ENCODE measurements at places on chromosomes 2 and 18. TPM values are rescaled to one million over a fixed set of nuclear protein-coding genes. Genes with fewer than 3 reads are reported as not detected.

Gene PMAIP1
- total RNA-seq: 83.6 TPM

GRCh38 chr2:201126308-201127151 lies 10.6 kb downstream of the CFLAR start:
- H3K27ac ChIP-seq: peak overlapping the region; percentile 70
- peaks cover 98% of the 10 kb centered on the region for H3K4me1 ChIP-seq
- H3K4me3 ChIP-seq: peak overlapping the region; percentile 52
- H3K36me3 ChIP-seq: peaks cover 4% of the 10 kb centered on the region

Gene SERPINB13
- total RNA-seq: not detected

DNA sequence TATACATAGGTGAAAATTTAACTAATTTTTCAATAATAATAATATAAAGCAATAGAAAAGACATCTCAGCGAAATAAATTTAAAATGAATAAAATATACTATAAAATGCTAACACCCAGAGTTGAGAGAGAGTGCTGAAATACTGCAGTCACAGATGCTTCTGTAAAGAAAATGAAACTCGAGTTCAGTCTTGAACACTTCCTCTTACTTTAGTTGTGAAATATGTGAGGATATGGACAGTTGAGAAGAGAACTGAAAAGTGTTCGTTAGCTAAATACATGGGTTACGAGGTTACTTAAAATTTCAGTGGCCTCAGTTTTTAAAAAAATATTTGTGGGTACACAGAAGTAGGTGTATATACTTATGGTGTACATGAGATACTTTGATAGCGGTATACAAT lies 106.8 kb downstream of the DNAH7 start:
- H3K4me1 ChIP-seq: no peaks in the 10 kb centered on the region
- H3K27ac ChIP-seq: no peak overlapping the region
- H3K36me3 ChIP-seq: no peaks in the 10 kb centered on the region
- DNase-seq: no peak
- no peak overlapping the region for H3K4me3 ChIP-seq
- no peaks in the 10 kb centered on the region for H3K27me3 ChIP-seq

DNA sequence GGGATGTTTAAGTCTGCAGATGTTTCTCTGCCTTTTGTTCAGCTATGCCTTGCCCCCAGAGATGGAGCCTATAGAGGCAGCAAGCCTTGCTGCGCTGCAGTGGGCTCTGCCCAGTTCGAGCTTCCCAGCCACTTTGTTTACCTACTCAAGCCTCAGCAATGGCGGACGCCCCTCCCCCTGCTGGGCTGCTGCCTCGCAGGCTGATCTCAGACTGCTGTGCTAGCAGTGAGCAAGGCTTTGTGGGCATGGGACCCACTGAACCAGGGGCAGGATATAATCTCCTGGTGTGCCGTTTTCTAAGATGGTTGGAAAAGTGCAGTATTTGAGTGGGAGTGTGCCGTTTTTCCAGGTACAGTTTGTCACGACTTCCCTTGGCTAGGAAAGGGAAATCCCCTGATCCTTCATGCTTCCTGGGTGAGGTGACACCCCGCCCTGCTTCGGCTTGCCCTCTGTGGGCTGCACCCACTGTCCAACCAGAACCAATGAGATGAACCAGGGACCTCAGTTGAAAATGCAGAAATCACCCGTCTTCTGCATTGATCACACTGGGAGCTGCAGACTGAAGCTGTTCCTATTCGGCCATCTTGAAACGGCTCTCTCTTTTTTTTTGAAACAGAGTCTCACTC lies 27.6 kb upstream of the ADAM23 start:
- no peak for DNase-seq
- H3K27me3 ChIP-seq: no peaks in the 10 kb centered on the region
- H3K36me3 ChIP-seq: no peaks in the 10 kb centered on the region

- no peak overlapping the region for H3K4me3 ChIP-seq
- no peak for DNase-seq
- no peaks in the 10 kb centered on the region for H3K36me3 ChIP-seq
- no peak overlapping the region for H3K27ac ChIP-seq
- H3K4me1 ChIP-seq: no peaks in the 10 kb centered on the region
- H3K27me3 ChIP-seq: no peaks in the 10 kb centered on the region
Observed at GRCh38 chr2:102016399-102016955, 24.7 kb downstream of the IL1R2 start.

Gene EML6
- 1.3 TPM for total RNA-seq

DNA sequence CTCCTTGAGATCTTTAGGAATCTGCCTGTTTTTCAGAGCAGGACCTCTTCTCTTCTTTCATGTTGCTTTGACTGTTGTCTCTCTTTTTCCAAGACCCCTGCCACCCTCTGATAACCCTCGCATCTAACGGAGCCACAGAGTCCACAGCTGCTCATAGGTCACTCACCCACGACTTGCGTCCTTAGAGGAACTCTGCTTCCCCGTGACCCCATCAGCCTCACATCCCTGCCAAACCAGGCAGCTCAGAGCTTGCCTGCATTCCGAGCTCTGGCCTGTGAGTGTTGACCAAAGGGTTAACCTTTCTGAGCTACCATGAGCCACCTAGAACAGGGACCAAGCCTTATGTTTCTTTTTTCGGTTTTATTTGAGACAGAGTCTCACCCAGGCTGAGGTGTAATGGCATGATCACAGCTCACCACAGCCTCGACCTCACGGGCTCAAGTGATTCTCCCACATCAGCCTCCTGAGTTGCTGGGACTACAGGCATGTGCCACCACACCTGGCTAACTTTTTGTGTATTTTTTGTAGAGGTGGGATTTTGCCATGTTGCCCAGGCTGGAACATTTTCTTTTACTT lies 36.4 kb downstream of the CABLES1 start:
- no peaks in the 10 kb centered on the region for H3K36me3 ChIP-seq
- H3K27ac ChIP-seq: no peak overlapping the region
- H3K4me1 ChIP-seq: no peaks in the 10 kb centered on the region
- no peaks in the 10 kb centered on the region for H3K27me3 ChIP-seq
- DNase-seq: no peak

GRCh38 chr2:198297350-198297749 lies 493.0 kb downstream of the PLCL1 start:
- H3K4me1 ChIP-seq: no peaks in the 10 kb centered on the region
- no peaks in the 10 kb centered on the region for H3K27me3 ChIP-seq
- H3K4me3 ChIP-seq: no peak overlapping the region
- H3K27ac ChIP-seq: no peak overlapping the region
- no peak for DNase-seq

- DNase-seq: no peak
- no peaks in the 10 kb centered on the region for H3K4me1 ChIP-seq
- no peaks in the 10 kb centered on the region for H3K27me3 ChIP-seq
- no peak overlapping the region for H3K27ac ChIP-seq
- H3K4me3 ChIP-seq: no peak overlapping the region
Observed at GRCh38 chr18:13587001-13587400, 139.4 kb downstream of the FAM210A start.

DNA sequence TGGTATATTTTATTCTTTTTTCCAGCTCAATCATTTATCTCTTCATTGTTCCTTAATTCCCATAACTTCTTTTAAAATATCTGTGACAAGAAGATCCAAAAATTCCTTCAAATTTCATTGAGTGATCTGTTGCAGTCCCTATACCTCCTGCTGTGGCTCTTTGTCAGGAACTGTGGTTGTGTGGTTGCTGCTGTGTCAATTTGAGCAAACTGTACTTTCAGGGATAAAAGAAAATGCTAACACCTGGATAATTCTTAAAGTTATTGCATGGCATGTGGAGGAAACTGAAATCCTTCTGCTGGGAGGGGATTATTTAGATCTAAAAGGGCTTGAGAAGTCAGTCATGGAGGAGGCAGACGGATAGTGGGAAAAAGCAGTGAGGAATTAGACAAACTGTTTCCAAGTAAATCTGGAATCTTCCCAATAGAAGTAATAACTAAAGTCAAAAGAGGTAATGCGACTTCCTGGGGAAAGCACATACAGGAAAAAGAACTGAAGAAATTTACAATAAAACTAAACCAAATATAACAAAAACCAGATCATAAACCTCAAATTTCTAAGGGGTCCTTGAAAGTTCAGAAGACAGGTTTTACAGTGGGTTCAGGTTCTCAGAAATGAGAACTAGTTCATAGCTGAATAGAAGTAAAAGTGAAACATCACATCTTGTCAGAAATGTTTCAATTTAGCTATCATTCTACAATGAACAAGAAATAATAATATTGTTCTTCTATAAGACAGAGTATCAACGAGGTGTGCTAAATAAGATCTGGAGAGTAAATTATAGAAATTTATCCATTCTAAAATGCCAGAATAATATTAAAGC lies 33.5 kb upstream of the CD226 start:
- no peak for DNase-seq
- no peaks in the 10 kb centered on the region for H3K27me3 ChIP-seq
- no peaks in the 10 kb centered on the region for H3K36me3 ChIP-seq
- no peak overlapping the region for H3K27ac ChIP-seq

GRCh38 chr2:70820499-70820898 lies at the start of gene CLEC4F:
Gene CLEC4F, minus strand, starts transcription at chr2:70820599. Its CDS starts 76 bp downstream, at chr2:70820523.
- no peak within 1 kb of the TSS for H3K27ac ChIP-seq
- DNase-seq: no peak
- no peaks in the 10 kb centered on the region for H3K36me3 ChIP-seq
- H3K4me1 ChIP-seq: peaks cover 7% of the 10 kb centered on the region
- no peak within 1 kb of the TSS for H3K4me3 ChIP-seq

Gene RAMP1
- 0.63 TPM for total RNA-seq

DNA sequence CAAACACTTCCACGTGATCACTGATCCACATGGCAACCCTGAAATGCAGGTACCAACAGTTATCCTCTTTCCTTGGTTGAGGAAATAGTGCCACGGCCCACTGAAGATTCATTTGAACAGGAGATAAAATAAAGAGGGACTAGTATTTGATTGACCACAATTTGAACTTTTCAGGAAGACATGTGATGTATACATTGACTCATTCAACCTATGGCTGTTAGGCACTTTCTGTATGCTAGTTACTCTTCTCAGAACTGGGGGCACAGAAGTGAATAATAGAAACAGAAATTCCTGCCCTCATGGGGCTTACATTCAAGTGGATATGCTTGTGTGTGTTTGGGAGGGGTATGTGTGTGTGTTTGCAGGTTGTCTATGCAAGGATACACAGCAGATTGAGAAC lies 199.6 kb downstream of the PRKCE start:
- DNase-seq: no peak
- no peaks in the 10 kb centered on the region for H3K4me1 ChIP-seq
- no peaks in the 10 kb centered on the region for H3K27me3 ChIP-seq
- no peak overlapping the region for H3K27ac ChIP-seq

GRCh38 chr2:180376066-180376465 lies 369.0 kb upstream of the CWC22 start:
- no peak for DNase-seq
- H3K27ac ChIP-seq: no peak overlapping the region
- H3K4me1 ChIP-seq: no peaks in the 10 kb centered on the region
- H3K36me3 ChIP-seq: no peaks in the 10 kb centered on the region
- no peak overlapping the region for H3K4me3 ChIP-seq
- no peaks in the 10 kb centered on the region for H3K27me3 ChIP-seq

DNA sequence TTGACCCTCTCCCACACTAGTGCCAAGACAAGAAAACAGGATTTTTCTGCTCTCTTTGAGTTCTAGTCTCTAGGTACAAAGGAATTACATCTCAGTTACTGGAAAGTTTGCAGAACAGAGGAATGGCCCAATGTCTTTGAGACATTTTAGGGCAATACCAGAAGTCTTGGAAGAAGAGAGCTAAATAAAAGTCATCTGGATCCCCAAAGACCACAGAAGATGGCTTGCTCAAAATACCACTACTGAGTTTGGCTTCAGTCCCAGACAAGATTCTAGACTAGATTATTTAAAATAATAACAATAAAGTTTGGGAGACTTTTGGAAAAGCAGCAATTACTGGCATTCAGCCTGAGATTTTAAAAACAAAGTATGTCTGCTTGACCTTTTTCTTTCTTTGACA lies 61.9 kb upstream of the HK2 start:
- DNase-seq: no peak
- H3K4me3 ChIP-seq: no peak overlapping the region
- H3K27ac ChIP-seq: no peak overlapping the region
- H3K4me1 ChIP-seq: no peaks in the 10 kb centered on the region
- H3K36me3 ChIP-seq: no peaks in the 10 kb centered on the region
- H3K27me3 ChIP-seq: no peaks in the 10 kb centered on the region

Gene TAF1B
- 20.6 TPM for total RNA-seq

Gene TUBA3D
- total RNA-seq: not detected

- H3K36me3 ChIP-seq: no peaks in the 10 kb centered on the region
- H3K27ac ChIP-seq: no peak overlapping the region
- no peak overlapping the region for H3K4me3 ChIP-seq
- H3K4me1 ChIP-seq: peaks cover 7% of the 10 kb centered on the region
Observed at GRCh38 chr2:231674587-231675338, 33.6 kb upstream of the PTMA start.

DNA sequence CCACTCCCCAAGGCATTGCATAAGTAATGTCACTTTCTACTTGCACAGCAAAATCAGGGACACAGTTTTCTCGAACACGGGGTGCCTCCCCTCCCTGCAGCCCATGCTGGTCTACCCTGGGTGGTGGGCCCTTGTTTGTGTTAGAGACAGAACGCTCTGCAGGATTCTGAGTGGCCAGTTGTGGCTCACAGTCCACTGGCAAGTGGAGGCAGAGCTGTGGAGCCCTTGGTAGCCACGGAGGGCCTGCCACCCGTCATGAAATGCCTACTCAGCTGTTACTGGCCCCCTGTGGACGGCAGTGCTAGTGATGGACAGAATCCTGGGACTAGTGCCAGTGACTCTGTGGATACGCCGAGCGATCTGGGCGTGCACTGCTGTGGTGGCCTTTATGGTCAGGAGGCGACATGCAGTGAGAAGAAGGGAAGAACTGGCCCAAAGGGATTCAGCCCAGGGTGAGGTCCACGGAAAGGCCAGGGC lies 54.0 kb upstream of the TXNDC2 start:
- no peaks in the 10 kb centered on the region for H3K27me3 ChIP-seq
- H3K4me3 ChIP-seq: no peak overlapping the region
- no peaks in the 10 kb centered on the region for H3K4me1 ChIP-seq
- no peak for DNase-seq
- H3K27ac ChIP-seq: no peak overlapping the region

- no peaks in the 10 kb centered on the region for H3K36me3 ChIP-seq
- H3K27me3 ChIP-seq: no peaks in the 10 kb centered on the region
- no peak overlapping the region for H3K27ac ChIP-seq
- no peak for DNase-seq
- H3K4me1 ChIP-seq: peaks cover 15% of the 10 kb centered on the region
- no peak overlapping the region for H3K4me3 ChIP-seq
Observed at GRCh38 chr2:182717816-182718215, 1.8 kb downstream of the DNAJC10 start.

Gene TSPYL6
- total RNA-seq: not detected

GRCh38 chr2:129761569-129762021 lies 217.9 kb upstream of the RAB6C start:
- H3K27me3 ChIP-seq: no peaks in the 10 kb centered on the region
- H3K36me3 ChIP-seq: no peaks in the 10 kb centered on the region
- no peak overlapping the region for H3K4me3 ChIP-seq
- no peaks in the 10 kb centered on the region for H3K4me1 ChIP-seq
- no peak for DNase-seq
- H3K27ac ChIP-seq: no peak overlapping the region

Gene ACTR1B
- 80.6 TPM for total RNA-seq

Gene ELOA2
- not detected for total RNA-seq

Gene GYPC
- 102 TPM for total RNA-seq

Gene LHCGR
- total RNA-seq: not detected

Gene OTOS
- not detected for total RNA-seq

Measured in CD8-positive, alpha-beta memory T cell (primary cell).